ENCODE measurements at places on chromosomes 16 and 17. TPM values are rescaled to one million over a fixed set of nuclear protein-coding genes. Genes with fewer than 3 reads are reported as not detected.

Gene PLA2G15
- total RNA-seq, result 7.6 TPM

Gene TEKT1
- not detected for total RNA-seq

Gene CDT1
- total RNA-seq, result 167 TPM

Gene ZNF750
- total RNA-seq, result not detected

Gene IGFALS
- total RNA-seq, result 0.14 TPM

Gene ATP1B2
- 0.30 TPM for total RNA-seq

DNA sequence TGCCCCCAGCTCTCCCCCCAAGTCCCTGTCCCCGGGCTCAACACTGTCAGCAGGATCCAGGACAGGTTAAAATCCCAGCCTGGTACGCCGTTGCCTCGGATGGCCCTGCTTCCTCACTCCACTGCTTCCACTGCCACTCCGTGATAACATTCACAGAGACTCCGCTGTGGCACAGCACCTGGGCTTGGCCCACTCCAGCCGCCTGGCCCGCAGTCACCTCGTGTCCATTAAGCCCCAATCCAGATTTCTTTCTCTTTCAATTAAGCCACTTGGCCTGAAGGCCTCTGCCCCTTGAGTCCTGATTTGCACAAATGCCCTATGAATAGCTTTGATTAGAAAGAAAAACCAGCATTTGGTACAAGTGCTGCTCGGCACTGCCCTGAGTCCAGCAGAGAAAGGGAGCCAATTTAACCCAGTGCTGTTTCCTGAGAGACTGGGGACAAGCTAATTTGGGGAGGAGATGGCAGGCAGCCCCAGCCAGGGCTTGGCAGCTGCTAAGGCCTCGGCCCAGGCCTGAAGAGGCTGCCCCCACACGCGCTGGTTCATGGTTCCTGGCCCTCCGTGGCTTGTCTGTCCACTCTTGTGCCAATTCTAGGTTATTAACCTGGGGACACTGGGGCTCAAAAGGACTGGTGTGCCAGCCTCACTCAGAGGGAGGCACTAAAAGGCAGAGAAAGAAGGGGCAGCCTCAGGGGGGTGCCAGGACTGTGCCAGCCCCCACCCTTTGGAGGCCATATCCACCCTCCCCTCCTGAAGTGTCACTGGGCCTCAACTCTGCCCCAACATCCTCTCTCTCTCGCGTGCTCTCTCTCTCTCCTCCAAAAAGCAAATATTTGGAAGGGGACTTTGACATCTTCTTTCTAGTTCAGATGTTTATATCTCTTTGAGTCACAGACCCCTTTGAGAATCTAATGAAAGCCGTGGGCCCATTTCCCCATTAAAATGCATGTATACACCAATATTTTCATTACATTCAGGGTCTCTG is 29.8 kb upstream of the SPPL2C start:
- no peak overlapping the region for H3K4me3 ChIP-seq
- no peak overlapping the region for H3K27ac ChIP-seq
- no peaks in the 10 kb centered on the region for H3K4me1 ChIP-seq
- peaks cover 16% of the 10 kb centered on the region for H3K27me3 ChIP-seq
- no peaks in the 10 kb centered on the region for H3K36me3 ChIP-seq

DNA sequence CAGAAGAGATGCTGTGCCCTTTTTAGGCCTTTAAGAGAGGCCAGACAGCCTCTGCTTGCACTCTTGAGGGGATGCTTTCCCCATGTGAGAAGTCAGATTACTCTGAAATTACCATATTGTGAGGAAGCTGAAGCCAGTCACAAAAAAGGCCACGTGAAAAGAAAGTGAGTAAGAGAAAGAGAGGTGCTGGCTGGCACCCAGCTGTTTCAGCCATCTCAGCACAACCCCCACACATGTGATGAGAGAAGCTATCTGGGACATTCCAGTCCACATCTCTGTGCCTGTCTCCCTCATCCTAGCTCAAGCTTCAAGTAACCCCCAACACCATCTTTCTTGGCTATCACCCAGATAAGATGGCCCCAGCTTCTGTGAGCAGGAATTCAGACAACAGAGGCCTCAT is 131.4 kb downstream of the HS3ST2 start:
- H3K27me3 ChIP-seq, result peaks cover 50% of the 10 kb centered on the region
- no peak overlapping the region for H3K4me3 ChIP-seq
- peaks cover 8% of the 10 kb centered on the region for H3K4me1 ChIP-seq
- no peaks in the 10 kb centered on the region for H3K36me3 ChIP-seq
- no peak for DNase-seq

- no peaks in the 10 kb centered on the region for H3K4me1 ChIP-seq
- no peaks in the 10 kb centered on the region for H3K27me3 ChIP-seq
- peaks cover 2% of the 10 kb centered on the region for H3K36me3 ChIP-seq
- no peak overlapping the region for H3K4me3 ChIP-seq
- no peak for DNase-seq
- H3K27ac ChIP-seq, result no peak overlapping the region
Observed at GRCh38 chr17:64176556-64176955, 46.6 kb upstream of the ERN1 start.

DNA sequence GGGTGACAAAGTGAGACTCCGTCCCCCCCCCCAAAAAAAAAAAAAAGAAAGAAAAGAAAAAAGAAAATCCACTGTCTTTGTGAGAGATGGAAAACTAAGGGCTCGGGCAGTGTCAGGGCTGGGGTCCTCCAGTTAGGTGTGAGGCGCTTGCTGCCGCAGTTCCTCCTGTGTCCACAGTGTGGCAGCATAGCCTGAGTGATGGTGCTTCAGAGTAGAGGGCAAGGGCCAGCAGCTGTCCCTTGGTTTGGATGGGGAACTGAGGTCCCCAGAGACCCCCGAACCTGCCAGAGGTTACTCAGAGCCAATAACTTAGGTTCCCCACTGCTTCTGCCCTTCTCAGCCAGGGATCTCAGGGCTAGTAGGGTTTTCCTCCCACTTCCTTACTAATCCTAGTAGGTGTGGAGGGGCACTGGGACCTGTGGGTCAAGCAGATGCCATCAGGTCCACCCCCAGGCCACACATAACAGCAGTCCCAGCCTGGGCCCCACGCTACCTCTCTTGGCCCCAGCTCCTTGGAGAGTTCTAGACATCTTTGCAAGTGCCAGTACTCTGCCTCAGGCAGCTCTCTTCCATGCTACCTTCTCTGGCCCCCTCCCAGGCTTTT is 7.9 kb upstream of the LLGL1 start:
- H3K4me3 ChIP-seq, result no peak overlapping the region
- no peaks in the 10 kb centered on the region for H3K27me3 ChIP-seq
- peak; percentile 80 for DNase-seq
- H3K4me1 ChIP-seq, result no peaks in the 10 kb centered on the region

DNA sequence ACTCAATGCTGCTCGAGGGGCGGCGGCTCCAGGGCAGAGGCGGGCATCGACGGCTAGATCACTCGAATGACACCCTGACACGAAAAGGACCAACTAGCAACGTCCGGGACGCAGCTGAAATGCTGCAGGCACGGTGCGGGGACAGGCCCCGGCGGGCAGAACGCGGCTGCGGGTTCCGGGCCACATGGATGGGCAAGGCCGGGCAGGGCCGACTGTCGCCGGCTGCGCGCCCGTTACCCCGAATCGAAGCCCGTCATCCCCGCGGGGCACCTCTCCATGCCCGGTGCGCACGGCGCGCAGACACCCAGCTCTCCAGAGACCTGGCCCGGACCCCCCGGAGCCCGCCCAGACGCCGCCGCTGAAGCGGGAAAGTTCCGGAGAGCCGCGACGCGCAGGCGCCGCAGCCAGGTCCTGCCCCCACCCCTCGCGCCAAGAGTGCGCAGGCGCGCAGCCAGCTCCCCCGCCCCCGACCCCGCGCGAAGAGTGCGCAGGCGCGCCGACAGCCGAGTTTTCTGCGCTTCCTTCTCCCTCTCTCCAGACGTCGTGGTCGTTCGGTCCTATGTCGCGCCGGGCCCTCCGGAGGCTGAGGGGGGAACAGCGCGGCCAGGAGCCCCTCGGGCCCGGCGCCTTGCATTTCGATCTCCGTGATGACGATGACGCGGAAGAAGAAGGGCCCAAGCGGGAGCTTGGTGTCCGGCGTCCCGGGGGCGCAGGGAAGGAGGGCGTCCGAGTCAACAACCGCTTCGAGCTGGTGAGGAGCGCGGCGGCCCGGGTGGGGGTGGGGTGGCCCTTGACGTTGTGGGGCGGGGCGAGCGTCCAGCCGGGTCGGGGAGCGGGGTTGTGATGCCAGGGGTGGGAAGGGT is at the start of gene TCF25:
TCF25 (plus strand) TSS at position 484 of the 863 bp plus-strand sequence; CDS start at position 560, 76 bp downstream.
- H3K27ac ChIP-seq, result peak within 1 kb of the TSS; percentile 98
- H3K36me3 ChIP-seq, result peaks cover 18% of the 10 kb centered on the region
- peak within 1 kb of the TSS; percentile 95 for H3K4me3 ChIP-seq
- no peaks in the 10 kb centered on the region for H3K27me3 ChIP-seq
- H3K4me1 ChIP-seq, result peaks cover 11% of the 10 kb centered on the region

DNA sequence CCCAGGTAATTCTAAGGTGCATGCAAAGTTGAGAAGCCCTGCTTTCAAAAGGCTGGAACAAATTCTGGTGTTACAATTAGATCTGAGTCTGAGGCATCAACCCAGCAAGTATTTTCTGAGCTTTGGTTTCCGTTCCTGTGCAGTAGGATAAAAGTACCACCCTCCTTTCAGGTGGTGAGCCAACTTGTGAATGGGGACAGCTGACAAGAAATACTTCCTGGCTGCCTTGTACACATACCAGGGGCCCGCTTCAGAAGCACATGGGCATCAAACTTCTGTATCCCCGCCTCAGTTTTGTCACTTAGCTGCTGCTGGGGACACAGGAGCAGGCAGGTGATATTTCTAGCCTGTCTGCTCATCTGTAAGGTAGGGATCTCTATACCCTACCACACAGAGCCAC is 252.2 kb downstream of the CPPED1 start:
- H3K27ac ChIP-seq, result peak overlapping the region; percentile 68
- H3K36me3 ChIP-seq, result peaks cover 5% of the 10 kb centered on the region
- H3K4me1 ChIP-seq, result peaks cover 69% of the 10 kb centered on the region
- no peaks in the 10 kb centered on the region for H3K27me3 ChIP-seq
- H3K4me3 ChIP-seq, result no peak overlapping the region
- peak; percentile 52 for DNase-seq

- H3K4me3 ChIP-seq, result no peak overlapping the region
- H3K27me3 ChIP-seq, result no peaks in the 10 kb centered on the region
- H3K27ac ChIP-seq, result no peak overlapping the region
- H3K4me1 ChIP-seq, result peaks cover 85% of the 10 kb centered on the region
- peaks cover 13% of the 10 kb centered on the region for H3K36me3 ChIP-seq
Observed at GRCh38 chr16:27240948-27241531, 27.5 kb downstream of the NSMCE1 start.

- no peak overlapping the region for H3K27ac ChIP-seq
- H3K36me3 ChIP-seq, result no peaks in the 10 kb centered on the region
- DNase-seq, result peak; percentile 88
- H3K4me3 ChIP-seq, result peak overlapping the region; percentile 74
Observed at GRCh38 chr17:8073627-8074484, 13.7 kb downstream of the ALOX12B start.

DNA sequence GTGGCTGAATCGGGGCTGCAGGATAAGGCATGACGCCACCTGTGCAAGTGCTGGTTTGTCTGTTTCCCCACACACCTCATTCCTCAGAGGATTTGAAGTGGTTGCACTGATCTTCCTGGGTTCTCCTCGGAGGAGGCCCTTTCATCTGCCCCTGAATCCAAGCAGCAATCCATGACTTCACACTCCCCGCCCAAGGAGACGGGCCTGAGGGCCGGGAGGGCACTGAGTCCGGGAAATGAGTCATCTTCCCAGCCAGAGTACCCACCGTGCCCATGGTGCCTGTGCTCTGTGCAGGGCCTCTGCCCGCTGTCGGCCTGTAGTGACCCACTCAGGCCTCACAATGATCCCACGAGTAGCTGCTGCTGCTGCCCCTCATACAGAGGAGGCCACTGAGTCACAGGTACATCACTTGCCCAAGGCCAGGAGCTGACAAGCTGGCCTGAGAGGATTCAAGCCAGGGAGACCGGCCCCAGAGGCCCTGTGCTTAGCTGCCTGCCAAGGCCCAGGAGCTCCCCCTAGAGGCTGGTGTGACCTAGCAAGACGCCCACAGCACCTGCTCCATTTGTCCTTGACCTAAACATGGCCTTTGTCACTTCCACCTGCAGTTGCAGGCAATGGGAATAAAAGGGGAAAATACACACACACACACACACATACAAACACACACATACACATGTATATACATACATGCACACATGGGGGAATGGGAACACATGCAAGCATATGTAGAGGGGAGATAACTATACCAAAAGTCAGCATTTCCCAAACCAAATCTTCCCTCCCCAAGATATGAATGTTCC is 240.0 kb downstream of the C16orf95 start:
- H3K36me3 ChIP-seq, result peaks cover 13% of the 10 kb centered on the region
- peak; percentile 58 for DNase-seq
- H3K27me3 ChIP-seq, result peaks cover 16% of the 10 kb centered on the region
- H3K27ac ChIP-seq, result no peak overlapping the region
- no peaks in the 10 kb centered on the region for H3K4me1 ChIP-seq

- H3K4me3 ChIP-seq, result no peak overlapping the region
- H3K27ac ChIP-seq, result peak overlapping the region; percentile 25
- H3K36me3 ChIP-seq, result no peaks in the 10 kb centered on the region
- no peaks in the 10 kb centered on the region for H3K27me3 ChIP-seq
Observed at GRCh38 chr17:72861811-72862210, 230.7 kb downstream of the SLC39A11 start.

DNA sequence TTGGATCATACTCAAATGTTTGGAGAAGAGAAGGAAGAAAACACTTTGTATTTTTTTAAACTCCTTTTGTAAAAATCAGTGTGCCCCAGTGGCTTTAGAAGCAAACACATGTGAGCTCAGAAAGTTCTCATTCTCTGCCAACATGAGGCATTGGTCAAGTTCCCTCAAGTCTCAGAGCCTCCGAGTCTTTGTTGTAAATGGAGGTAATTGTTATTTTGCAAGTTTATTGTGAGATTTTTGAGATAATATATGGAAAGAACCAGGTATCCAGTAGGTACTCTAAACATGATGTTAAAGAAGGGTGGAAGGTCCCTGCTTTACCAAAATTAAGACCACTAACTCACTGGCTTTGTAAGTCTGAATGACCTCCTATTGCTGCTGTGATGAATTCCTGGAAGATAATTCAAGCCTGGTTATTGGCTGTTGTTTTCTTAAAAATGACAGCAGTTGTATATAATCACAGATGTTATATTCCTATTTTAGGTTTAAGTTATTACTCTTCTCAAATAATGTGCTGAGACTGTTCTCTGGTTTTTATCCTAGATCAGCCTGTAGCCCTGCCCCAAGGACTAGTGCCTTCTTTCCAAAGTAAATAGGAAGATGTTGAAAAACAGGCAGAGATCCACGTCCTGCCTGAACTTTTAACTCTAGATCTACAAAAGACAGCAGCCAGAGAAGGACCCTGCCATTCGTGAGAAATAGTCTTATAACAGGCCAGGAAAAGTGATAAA is 2.4 kb downstream of the HLF start:
- H3K36me3 ChIP-seq, result no peaks in the 10 kb centered on the region
- H3K27ac ChIP-seq, result no peak overlapping the region
- no peak for DNase-seq
- peaks cover 73% of the 10 kb centered on the region for H3K27me3 ChIP-seq
- peaks cover 14% of the 10 kb centered on the region for H3K4me1 ChIP-seq
